ENCODE measurements at places on chromosomes 2 and 18.

GRCh38 chr2:19476327-19476726 lies 117.9 kb upstream of the OSR1 start:
- DNase-seq: no peak

- DNase-seq: no peak
Observed at GRCh38 chr2:45570671-45571334, 40.3 kb downstream of the SRBD1 start.

DNA sequence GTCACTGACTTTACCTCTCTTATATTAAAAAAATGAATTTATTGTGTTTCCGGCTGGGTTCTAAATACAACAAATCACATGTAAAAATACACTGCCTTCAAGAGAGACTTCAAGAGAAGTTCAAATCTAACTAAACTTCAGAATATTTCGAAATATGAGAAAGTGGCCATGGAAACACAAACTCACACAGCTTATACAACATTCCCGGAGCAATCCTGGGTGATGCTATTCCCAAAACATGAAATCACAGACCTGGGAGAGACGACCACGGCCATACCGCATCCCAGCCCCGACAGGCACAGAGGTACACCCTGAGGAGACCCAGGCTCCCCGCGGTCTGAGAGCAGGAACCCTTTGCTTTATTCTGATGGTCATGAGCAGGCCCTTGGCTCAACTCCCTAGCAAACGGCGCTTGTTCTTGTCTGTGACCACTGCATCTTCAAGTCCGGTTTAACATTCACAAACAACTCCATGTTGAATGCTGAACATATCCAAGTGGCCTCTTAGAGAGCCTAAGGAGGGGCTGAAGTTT lies 185.4 kb upstream of the REV1 start:
- DNase-seq: no peak

DNA sequence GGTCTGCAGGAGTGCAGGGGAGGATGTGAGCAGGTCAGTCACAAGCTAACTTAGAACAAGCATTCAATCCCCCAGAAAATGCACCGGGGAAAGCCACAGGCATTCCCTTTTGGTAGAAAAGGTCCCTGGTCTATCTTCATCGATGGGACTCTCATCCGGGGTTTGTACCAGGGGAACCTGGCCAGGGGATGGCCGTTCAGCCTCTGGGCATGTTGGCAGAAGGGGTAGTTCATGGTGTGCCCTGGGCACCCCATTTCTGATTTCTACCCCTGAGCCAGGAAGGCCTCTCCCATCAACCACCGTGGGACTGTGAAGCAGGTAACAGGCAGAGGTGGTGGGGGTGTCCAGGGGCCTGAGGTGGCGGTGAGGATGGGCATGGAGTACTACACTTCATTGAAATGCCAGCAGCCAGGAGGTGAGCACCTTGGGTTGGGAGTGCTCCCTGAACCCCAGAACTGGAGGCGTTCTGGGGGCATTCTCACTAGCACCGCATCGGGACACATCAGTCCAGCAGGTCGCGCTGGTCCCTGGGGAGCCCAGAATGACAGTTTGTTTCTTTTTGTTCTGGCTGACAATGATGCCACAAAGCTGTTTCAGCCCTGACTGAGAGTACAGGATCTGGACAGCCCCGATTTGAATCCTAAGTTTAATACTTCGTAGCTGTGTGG lies 172.3 kb downstream of the SMAD7 start:
- DNase-seq: no peak

DNA sequence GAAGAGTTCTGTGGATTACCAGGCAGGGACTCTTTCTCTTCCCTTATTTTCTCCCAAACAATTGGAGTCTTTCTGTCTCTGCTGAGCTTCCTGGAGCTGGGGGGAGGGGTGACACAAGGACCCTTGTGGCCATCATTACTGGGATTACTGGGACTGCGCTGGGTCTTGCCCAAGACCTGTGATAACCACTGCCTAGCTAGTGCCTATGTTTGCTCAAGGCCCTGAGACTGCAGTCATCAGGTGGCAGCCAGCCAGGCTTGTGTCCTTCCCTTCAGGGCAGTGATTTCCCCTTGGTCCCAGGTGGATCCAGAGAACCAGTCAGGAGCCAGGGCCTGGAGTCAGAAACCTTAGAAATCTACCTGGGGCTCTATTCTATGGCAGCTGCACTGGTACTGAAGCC lies 355.6 kb downstream of the PARD3B start:
- no peak for DNase-seq

DNA sequence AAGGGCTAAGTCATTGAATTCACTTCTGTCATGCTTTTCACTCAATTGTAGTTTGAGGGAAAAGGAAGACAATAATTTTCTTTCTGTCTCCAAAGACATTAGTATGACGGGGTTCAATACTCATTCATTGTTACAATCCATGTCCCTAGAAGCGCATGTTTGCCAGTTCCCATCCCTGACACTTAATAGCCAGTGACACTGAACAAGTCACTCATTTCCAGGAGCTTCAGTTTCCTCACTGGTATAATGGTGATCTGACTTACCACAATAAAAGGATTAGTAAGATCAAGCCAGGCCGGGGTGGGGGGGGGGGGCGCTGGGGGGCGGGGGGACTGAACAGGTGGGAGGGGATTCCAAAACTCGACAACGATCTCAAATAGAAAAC lies 144.8 kb upstream of the MAP3K20 start:
- DNase-seq: no peak

DNA sequence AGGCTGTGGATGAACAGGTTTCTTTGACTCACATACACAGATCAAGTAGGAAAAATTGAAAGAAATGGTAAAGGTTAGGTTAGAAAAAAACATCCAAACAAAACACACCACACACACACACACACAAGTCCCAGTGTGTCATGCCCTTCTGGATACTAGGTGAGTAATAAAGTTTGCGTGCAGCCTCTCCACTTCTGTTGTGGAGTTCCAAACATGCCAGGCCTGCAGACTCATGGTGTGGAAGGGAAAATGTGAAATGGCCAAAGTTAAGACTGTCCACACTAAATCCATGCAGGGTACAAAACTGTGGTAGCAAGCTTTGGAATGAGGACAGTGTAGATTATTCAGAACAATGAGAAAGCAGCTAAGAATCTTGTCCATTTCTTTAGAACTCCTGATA lies 114.6 kb downstream of the IKZF2 start:
- no peak for DNase-seq

GRCh38 chr18:71902482-71902881 lies 641.7 kb downstream of the CBLN2 start:
- no peak for DNase-seq

DNA sequence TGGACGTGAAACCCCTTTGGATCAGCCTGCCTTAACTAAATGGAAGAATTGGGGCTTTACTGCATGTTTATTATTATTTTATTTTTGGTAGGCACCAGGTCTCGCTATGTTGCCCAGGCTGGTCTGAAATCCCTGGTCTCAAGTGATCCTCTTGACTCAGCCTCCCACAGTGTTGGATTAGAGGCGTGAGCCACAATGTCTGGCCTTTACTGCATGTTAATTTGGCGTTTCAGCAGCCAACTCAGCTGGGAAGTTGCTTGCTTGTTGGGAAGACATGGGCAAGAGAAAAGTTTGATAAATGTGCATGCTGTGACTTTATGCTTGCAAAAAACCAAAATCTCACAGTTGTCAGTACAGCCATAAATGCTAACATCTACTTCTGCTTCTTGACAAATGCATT lies 105.1 kb downstream of the FMNL2 start:
- DNase-seq: no peak

DNA sequence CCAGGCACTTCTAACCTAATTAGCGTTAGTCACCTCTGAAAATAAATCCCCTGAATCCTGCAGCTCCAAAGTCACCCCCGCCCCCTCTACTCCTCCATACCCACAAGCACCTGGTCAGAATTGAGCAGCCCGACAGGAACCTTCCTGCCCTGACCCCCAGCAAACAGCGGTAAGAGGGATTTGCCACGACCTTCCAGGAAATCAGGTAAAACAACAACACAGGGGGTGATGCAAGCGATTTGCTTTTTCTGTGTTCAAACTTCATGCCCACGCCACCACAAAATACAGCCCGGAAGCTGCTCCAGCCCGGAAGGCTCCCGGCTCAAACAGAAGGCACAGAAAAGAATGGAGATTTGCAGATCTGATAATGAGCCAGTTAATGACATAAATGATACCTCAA lies 367.1 kb downstream of the GPD2 start:
- no peak for DNase-seq

- no peak for DNase-seq
Observed at GRCh38 chr2:56757884-56758545, 574.2 kb downstream of the CCDC85A start.

DNA sequence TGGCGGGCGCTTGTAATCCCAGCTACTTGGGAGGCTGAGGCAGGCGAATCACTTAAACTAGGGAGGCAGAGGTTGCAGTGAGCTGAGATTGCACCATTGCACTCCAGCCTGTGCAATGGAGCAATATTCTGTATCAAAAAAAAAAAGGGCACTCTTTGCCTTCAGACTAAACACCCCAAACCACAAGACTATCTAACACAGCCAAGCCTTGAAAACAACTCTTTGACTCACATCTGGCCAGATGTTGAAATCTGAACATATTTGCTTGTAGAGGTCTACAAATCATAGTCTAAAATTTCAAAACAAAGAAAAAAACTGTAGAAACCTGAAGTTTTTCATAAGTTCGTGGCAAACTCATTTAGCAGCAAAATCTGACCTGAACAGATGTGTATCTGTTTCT lies 94.9 kb downstream of the FAM161A start:
- DNase-seq: no peak

DNA sequence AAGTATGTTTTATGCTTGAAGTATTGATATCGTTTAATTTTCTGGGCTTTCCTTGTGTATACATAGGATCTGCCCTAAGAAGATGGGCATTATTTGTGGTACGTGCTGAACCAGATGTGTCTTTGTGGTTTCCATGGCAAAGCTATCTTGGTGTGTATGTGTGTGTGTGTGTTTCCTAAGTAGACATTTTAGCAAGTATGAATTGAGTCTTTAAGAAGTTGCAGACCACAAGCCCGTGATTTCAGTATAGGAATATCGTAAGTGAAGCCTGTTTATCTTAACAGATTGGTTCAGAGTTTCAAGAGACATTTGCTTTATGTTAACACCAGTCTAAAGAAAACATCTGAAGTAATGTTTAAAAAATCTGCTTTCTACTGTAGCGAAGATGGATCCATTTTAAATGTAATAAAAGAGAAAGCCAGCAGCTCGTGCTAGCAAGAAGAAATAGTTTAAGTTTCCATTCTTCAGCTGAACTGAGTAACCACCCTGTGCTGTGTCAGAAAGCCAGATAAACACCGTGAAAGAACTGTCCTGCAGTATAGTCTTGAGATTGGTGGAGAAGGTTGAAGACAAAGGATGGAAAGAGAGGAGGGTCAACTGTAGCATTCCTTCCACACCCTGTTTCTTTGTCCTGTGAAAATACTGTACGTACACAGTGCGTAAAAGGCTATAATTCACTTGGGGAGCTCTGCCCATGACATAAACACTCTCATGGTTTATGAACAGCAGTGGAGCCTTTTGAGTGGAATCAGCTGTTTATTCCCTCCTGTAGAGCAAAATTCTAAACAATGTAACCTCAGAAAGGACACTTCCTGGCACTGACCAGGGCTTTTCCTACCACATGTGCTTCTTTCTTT lies 91.9 kb upstream of the FOSL2 start:
- DNase-seq: no peak

DNA sequence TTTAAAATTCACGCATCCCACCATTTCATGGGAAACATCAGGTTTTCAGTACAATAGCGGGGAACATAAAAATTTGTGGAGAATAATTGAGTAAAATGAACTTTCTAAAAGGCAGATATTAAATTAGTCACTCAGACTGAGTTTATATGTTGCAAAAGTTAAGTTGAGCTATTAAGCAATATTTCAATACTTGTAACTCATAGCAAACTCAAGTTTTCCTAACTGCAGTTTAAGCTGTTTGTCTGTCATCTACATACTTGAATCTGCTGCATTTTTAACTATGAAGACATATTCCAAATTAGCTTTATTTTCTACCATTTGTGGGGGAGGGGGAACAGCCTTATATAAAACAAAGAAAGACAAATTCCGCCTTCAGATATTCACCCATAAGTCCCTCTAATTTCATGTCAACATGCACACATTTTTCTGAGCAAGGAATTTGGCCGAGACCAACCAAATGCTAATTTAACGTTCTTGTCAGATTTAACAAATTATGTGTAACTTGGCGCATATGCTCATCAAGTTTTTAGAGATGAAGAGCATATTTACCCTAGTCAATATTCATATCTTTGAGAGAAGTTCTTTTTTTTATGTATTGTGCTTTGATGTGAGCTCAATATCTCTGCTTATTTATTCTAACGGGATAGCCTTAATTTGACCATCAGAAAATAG lies 462.9 kb downstream of the TXNL1 start:
- no peak for DNase-seq

- DNase-seq: no peak
Observed at GRCh38 chr2:64296695-64297346, 152.6 kb upstream of the PELI1 start.

GRCh38 chr2:19674051-19675002 lies 227.5 kb downstream of the TTC32 start:
- no peak for DNase-seq

GRCh38 chr2:15527074-15527739 lies 33.9 kb downstream of the NBAS start:
- no peak for DNase-seq

GRCh38 chr2:147600646-147601045 lies 244.2 kb upstream of the ACVR2A start:
- DNase-seq: no peak

GRCh38 chr2:8761529-8762164 lies 75.8 kb downstream of the KIDINS220 start:
- DNase-seq: no peak

- no peak for DNase-seq
Observed at GRCh38 chr2:234368861-234369261, 128.0 kb downstream of the ARL4C start.

GRCh38 chr2:20216130-20217025 lies 8.6 kb downstream of the SDC1 start:
- no peak for DNase-seq

DNA sequence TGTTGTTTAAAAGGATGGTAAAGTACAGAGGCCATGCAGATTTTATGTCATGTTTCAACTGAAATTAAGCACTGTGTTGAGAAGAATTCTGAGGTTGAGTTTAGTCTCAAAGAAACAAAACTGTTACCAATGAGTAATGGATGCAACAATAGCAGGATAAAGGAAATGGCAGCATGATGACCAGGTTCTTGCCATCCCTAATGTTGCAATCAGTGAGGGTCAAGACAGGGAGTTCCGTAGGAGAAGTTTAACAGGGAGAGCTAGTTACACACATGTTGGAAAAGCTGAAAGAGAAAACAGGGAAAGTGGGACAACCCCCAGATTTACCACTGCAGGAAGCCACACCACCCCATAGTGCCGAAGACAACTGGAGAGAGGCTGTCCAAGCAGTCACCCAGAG lies 343.8 kb upstream of the EPHA4 start:
- DNase-seq: no peak

DNA sequence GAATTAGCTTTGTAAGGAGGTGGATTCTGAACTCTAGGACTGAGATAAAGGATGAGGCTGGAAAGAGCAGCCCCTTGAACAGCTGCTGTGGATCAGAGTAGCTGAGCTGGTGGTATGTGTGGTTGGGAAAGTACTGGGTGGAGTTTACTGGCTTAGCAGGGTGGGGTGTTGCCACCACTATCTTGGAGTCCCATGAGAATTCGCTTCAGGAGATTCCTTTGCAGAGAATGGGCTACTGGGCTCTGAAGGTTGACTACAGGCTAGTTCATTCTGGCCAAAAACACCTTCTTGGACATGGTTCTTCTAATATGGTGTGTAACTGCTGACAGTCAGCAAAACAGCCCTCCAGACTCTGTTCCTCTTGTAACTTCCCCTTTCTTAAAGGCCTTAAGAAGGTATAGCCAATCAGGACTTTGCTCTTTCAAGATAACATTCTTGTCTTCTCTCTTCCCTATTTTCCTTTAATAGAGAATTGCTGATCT lies 52.7 kb downstream of the TET3 start:
- DNase-seq: no peak

All from amygdala (tissue), 56 donors.